ENCODE measurements at places on chromosomes 13 and 19.
A peak's percentile ranks its signal among the peaks of the same experiment; 100 is the strongest.

DNA sequence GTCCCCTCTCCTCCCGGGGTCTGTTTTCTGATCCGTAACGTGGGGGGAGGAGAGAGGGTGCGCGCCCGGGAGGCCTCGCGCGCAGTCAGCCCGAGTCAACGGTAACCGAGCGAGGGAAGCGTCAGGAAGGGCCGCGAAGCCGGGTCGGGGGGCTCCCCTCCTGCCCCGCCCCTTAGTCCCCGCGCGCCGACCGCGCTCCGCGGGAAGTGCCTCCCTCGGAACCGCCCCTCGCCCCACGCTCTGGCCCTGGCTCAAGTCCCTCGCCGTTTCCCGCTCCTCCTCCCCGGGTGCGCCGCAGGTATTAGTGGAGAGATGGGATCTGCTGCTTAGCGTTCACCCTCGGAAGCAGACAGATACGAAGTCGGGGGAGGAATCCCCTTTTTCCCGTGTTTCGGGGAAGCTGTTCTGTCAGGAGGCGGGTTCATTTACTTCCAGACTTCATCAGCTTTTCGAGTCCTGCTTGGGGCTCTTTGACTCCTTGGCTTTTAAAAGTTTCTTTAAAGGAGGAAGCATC, 770 bp downstream of the HNRNPM start:
- DNase-seq: peak; percentile 21

GRCh38 chr13:38361542-38362262, 12.1 kb downstream of the UFM1 start:
- DNase-seq: no peak

- DNase-seq: no peak
Measured at GRCh38 chr19:55389386-55390317, 3.9 kb downstream of the RPL28 start.

- DNase-seq: no peak
Measured at GRCh38 chr13:112941349-112941748, 27.7 kb upstream of the MCF2L start.

- no peak for DNase-seq
Measured at GRCh38 chr19:35454663-35455062, 6.6 kb downstream of the FFAR2 start.

- DNase-seq: no peak
Measured at GRCh38 chr13:41645331-41645730, 188.0 kb downstream of the RGCC start.

All from head of caudate nucleus (tissue), 42 donors.